ENCODE measurements at places on chromosomes 4 and X.

DNA sequence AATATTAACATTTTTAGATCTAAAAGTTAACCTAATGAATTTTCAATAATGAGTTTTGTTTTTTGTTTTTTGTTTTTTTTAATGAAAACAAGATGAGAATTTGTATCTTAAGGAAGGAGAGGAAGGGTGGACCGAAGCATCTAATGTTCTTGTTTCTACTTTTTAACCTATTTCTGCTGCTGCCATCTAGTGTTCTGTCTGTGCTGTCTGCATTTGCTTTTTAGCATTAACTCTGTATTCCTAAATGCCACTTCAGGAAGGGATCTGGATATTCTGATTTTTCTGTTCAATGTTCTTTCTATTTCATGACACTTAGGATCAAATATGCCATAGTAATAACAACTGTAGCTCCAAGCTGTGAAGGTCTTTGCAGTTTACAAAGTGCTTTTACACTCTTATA is 161.7 kb downstream of the BRWD3 start:
- no peak for DNase-seq

DNA sequence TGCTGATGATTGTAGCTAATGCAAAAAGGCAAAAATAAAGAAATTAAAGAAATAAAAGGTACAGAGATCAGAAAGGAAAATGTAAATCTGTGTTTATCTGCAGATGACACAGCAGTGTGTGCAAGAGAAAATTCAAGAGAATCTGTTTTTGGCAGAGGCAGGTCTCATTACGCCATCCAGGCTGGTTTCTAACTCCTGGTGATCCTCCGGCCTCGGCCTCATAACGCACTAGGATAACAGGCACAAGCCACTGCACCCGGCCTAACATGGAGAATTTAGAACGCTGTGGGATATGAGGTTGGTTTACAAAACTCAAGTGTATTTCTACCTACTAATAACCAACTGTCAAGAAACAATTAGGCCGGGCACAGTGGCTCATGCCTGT is 29.4 kb downstream of the CTBP1 start:
- DNase-seq, result no peak

DNA sequence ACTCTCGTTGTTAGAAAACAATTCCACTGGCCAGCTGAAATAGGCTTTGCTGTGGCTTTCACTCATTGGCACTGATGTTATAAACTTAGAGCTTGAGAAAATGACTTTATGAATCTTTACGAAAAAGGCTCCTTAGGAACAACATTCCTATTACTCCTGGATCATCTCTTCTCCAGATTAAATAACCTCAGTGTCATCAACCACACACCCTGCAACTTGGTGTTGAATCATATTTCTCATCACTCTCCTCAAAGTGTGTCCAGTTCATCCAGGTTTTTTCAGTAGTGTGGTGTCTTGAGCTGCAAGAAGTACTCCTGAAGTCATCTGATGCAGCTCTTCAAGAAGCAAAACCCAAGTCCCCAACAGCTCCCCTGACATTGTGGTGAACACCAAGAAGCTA is 28.1 kb upstream of the ANOS1 start:
- no peak for DNase-seq

DNA sequence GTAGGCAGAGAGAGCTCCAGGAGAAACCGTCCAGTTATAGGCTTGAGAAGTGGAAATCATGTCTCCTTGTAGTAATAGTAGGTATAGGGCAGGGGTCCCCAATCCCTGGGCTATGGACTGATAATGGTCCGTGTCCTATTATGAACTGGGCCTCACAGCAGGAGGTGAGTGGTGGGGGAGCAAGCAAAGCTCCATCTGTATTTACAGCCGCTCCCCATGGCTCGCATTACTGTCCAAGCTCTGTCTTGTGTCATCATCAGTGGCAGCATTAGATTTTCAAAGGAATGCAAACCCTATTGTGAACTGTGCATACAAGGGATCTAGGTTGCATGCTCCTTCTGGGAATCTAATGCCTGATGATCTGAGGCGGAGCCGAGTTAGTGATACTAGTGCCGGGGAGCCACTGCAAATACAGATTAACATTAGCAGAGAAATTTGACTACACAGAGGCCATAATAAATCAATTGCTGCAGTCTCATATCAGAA is 67.6 kb downstream of the MRPL1 start:
- no peak for DNase-seq

- DNase-seq, result no peak
Measured at GRCh38 chrX:20029728-20030127, 38.9 kb upstream of the BCLAF3 start.

DNA sequence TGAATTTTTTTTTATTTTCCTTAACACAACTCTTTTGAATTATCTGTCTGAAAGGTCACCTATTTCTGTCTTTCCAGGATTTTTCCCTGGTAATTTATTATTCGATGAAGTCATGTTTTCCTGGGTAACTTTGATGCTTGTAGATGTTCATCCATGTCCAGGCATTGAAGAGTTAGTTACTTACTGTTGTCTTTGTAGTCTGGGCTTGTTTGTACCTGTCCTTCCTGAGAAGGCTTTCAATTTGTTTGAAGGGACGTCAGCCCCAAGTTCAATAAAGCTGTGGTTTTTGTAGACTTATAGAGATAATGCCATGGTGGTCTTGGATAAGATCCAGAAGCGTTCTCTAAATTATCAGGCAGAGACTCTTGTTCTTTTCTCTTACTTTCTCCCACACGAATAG is 252.4 kb upstream of the ARHGAP24 start:
- no peak for DNase-seq
